LoVo (cell line): ENCODE measurements at places on chromosomes 1 and 21.

DNA sequence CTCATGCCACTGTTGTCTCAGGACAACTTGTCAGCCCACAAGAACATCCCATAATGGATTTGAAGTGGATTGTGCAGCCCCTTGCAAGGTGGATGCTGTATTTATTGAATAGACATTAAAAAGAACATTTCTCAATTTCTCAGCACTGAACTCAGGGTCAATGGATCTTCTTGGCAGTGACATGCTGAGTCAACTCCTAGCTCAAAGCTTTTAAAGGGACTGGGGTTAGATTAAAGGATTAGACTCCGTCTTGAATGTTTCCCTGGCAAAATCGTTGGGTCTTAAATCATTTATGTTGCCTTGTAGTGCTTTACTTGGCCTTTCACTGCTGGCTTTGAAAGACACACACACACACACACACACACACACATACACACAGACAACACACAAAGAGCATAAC lies 221.6 kb upstream of the PBX1 start:
- no peak for DNase-seq

DNA sequence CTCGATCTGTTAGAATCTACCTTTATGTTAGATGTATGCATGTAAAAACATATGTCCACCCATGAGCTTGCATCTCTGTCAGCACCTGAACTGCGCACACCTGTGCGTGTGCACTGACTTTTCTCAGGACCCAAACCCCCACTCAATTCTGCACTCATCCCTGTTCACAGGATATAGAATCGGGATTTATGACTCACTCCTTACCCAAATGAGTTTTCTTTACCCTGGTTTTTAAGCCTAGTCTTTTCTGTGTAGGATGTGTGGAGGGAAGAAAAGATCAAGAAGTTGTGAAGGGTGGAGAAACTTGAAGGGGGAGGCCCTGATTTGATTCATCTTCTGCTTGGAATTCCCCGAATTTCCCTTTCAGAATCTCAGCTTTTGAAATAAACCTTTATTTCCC lies 2.4 kb downstream of the ACKR1 start:
- no peak for DNase-seq

DNA sequence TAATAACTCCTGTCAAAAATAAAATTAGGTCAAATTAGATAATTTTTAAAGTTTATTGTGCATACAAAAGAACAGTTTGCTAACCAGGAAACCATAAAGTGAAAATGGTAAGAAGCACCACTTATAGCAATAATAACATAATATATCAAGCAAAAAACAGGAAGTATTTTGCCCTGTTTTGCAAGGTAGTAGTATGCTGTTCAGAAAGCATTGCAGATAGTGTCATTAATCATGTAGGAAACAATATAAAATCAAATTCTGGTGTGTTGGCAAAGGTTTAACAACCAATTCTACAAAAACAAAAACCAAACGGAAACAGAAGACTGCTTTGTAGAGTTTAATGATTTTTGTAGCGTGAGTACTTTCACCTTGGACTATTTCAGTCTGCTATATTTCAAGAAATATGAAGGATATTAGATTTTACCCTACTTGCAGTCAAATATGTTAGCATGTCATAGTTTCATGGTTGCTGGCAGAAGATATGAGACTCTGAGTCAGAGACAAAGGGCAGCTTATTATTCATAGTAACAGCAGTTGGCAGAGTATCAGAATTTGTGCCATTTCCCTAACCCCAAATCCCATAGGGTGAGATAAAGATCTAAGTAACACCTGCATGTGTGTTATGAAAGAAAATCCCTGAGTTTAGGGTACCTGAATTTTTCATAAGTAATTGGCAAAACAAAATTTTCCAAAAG lies 729.0 kb upstream of the BRINP3 start:
- DNase-seq = no peak

DNA sequence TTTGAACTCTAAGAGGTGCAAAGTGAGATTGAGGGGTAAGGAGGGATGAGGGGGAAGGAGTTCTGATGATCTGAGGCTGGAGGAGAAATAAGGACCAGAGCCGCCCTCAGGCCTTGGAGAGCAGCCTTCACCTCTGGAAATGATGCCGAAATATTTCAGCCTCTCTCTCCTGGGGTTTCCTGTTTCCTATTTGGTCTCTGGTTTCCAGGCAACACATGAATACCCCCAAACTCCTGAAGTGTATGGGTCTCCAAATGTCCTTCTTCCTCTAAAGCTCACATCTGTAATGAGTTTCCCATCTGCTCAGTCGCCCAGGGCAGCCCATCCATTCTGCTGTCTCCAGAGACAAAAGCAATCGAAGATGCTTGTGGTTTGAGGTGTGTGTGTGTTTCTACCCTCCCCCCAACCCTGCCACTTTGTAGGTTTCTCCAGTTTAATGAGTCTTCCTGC lies 52.0 kb upstream of the FAM20B start:
- no peak for DNase-seq

DNA sequence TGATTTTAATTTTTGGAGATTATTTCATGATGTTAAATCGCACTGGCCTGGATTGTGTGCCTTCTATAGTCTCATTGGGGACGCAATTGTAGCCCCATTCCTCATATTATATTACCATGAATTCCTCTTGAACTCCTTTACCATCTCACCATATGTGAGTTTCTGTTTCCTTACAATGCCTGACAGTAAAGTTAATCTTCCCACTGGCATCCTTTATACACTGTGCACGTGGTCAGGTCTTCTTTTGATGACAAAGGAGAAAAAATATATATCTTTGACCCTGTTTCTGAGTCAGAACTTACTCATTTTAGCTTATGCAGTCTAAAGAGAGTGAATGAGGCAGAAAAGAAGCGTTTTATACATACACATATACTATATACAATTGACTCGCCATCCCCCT lies 774 bp upstream of the ABL2 start:
- no peak for DNase-seq

- peak; percentile 36 for DNase-seq
These were observed 594 bp upstream of the PANK4 start for GRCh38 chr1:2526824-2527555.

- no peak for DNase-seq
These were observed 44.8 kb upstream of the FMOD start for GRCh38 chr1:203395751-203396150.

DNA sequence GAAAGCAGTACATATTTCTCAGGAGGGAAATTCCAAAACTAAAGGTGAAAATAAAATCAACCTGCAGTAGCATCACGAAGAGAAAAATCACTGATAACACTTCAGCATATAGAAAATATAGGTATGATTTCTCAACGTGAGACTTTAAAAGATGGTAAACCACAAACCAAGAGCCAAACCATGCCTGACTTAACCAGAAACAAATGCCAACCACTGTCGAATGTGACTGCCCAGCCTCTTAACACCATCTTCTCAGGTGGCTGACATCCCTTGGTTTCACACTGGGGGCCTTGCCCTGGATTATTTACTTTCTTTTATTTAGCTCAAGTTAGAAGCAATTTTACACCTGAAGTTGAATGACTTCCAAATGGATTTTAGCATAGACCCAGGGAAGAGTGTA lies 10.1 kb downstream of the HMGCS2 start:
- DNase-seq = no peak

GRCh38 chr1:163570071-163570470 lies 248.3 kb downstream of the NUF2 start:
- DNase-seq = no peak

- DNase-seq = no peak
These were observed 241.9 kb upstream of the RUNX1 start for GRCh38 chr21:35291034-35291433.

- DNase-seq = no peak
These were observed 7.3 kb downstream of the KIAA2013 start for GRCh38 chr1:11918799-11919519.

- no peak for DNase-seq
These were observed at the start of gene SLC35F3 for GRCh38 chr1:233904633-233905415. SLC35F3 (plus strand) TSS chr1:233904676.

- DNase-seq = no peak
These were observed 2.4 kb upstream of the FCGR2A start for GRCh38 chr1:161502641-161503393.

- DNase-seq = no peak
These were observed 10.0 kb upstream of the TNFRSF8 start for GRCh38 chr1:12052997-12053686.

GRCh38 chr1:218284377-218284916 lies 646 bp upstream of the RRP15 start:
- DNase-seq = no peak

DNA sequence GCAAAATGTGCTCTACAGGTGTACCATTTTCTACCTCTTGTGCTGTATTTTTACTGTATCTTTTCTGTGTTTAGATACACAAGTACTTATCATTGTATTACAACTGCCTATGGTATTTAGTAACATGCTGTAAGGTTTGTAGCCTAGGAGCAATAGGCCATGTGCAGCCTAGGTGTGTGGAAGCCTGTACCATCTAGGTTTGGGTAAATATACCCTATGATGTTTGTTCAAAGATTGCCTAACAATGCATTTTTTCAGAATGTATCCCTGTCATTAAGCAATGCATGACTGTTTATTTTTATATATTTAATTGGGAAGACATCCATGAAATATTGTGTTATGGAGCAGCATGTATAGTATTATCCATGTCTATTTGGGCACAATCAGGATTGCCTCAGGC lies 11.0 kb downstream of the ETV3L start:
- no peak for DNase-seq

DNA sequence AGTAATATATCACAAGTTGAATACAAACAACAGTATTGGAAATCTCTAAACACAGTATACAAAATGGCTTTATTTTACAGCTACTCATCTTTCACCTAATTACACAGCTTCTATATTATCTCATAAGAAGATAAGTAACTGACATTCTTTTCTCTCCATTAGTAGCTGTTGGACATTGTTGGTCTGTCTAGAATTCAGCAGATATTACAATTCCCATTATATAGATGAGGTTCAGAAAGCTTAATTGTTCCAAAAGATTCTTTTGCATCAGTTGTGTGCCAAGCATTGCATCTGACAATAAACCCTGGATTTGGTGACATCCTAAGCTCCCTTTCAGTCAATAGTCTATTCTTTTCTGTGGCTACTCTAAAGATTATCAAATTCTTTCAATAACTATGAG lies 187.0 kb downstream of the NTMT2 start:
- no peak for DNase-seq

GRCh38 chr1:110492573-110492972 lies 26.4 kb downstream of the KCNA10 start:
- DNase-seq = no peak

- no peak for DNase-seq
These were observed 129.8 kb downstream of the CNIH3 start for GRCh38 chr1:224745924-224746323.

DNA sequence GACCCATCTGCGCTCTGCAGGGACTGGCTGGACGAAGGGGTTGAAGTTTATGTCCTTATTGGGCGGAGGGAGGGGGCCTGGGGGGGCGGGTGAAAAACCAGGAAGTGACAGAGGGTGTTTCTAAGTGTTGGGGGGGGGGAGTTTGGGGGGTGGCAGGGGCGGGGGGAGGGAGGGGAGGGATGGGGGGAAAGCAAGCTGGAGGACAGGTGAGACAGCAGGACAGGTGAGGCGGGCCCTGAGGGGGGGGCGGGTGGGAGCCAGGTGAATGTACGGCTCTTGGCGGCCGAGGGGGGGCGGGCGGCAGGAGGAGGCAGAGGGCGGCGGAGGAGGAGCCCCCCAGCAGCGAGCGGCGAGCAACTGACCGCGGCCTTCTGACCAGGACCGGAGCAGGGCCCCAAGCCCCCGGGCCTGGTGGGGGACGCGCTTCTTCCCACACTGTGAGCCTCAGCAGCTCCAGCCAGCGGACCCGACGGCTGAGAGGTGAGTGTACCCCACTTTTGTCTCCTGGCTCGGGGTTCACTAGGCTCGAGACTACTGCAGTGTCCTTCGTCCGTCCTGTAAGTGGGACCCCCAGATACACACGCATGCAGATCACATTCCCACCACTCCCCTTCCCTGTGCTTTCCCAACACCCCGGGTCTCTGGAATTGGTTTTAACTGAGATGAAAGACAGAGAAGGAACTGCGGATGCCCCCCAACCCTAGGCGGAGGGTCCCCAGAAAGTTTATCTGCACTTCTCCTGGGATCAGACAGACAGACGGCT lies at the start of gene ZBTB7B:
Gene ZBTB7B (plus strand): TSS at position 339 of the 763 bp plus-strand sequence. CDS start 11,859 bp downstream, outside the sequence.
- DNase-seq = peak; percentile 48

- no peak for DNase-seq
These were observed 62.0 kb upstream of the NEK2 start for GRCh38 chr1:211737115-211738035.

DNA sequence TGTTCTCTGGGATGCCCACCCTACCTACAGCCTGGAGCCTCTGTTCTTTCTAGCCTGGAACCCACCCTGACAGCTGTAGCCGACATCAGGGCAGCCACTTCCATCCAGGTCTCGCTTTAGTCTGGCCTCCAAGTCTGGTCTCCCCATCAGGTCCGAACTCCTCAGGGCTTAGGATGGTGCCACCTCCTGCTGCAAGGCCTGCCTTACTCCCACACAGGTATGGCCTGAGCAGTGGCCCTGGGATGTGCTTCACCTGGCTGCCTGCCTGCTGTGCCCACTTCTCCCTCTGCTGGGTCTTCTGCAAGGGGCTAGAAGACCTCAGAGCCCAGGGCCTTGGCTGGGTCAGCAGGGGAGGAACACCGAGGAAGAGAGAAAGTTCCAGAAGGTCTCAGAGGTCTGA lies 35.7 kb upstream of the MAGOH start:
- DNase-seq = no peak

DNA sequence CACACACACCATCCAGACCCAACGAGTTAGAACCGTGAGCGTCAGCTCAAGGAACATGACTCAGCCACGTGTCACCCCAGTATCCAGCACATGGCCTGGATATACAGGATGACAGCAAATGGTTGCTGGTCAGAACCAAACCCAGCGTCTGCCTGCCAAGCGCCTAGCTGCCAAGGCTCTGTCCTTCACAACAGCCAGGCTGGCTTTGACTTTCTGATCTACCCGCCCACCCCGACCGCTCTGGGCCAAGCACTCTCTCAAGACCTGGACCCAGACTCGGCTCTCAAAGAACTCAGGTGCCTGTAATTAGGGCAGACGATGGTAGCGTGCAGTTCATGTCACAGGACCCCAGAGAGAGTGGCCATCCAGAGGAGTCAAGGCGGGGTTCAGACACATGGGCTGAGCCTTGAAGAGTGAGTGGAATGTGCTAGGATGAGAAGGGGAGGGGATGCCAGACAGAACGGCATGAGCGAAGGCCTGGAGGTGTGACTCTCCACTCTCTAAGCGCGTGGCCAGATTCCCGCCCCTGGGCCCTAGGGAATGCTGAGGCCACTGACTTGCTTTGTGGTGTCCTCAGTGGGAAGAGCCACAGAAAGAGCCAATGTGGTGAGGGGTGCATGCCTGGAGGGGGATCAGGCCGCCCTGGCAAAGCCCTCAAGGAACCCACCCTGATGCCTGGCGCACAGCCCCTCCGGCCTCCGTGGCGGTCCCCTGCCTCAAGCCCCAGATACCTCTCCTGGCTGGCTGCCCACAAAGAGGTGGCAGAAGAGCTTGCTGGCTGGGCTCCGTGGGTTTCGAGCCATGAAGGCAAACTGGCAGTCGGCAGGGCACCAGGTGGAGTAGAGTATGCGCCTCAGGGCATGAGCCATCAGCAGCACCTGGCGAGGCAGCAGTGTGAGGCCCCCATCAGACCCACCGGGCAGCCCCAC lies 7.0 kb downstream of the SH2D5 start:
- DNase-seq = no peak
